Stimulated activated CD4-positive, alpha-beta T cell treated with anti-CD3 and anti-CD28 coated beads, Interleukin-15, amount 100 ng/mL, for 1 hour (primary cell): ENCODE measurements at places on chromosomes 16 and 17.

GRCh38 chr17:80766290-80766855 lies 221.7 kb downstream of the RPTOR start:
- no peak for DNase-seq

DNA sequence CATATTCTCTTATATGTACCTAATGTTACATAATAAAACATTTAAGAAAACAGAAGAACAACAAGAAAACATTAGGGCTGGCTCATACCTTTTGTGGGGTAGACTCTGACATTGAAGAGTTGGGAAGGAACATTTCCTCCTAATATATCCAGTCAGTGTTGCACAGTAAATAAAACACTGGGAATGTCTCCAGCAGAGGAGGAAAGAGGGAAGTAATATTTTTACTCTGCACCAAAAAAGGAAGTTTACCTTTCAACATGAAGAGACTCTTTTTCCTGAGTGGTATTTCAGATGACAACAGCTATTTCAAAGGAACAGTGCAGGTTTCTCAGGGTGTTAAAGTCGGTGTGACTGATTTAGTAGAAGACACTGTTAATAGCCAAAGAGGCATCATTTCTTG lies 31.9 kb downstream of the EPN2 start:
- DNase-seq = no peak

- peak; percentile 29 for DNase-seq
Observed at GRCh38 chr17:46942441-46943217, 19.7 kb downstream of the GOSR2 start.

DNA sequence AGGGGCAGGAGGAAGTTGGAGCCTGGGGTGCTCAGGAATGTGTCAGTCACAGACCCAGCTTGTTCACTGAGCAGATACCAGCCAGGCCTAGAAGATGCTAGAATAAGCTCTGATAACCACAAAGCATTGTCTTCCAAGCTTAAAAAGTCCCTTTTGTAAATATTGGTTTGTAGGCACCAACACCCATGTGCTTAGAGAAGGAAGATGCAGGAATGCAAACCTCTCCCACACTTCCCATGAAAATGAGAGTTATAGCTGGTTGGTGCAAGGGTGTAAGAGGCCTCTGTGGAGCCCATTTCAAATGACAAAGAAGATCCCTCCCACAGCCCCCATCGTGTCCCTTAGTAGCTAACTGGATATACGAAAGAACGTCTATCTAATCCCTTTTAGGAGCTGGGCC lies 210.3 kb downstream of the C16orf78 start:
- DNase-seq = no peak

DNA sequence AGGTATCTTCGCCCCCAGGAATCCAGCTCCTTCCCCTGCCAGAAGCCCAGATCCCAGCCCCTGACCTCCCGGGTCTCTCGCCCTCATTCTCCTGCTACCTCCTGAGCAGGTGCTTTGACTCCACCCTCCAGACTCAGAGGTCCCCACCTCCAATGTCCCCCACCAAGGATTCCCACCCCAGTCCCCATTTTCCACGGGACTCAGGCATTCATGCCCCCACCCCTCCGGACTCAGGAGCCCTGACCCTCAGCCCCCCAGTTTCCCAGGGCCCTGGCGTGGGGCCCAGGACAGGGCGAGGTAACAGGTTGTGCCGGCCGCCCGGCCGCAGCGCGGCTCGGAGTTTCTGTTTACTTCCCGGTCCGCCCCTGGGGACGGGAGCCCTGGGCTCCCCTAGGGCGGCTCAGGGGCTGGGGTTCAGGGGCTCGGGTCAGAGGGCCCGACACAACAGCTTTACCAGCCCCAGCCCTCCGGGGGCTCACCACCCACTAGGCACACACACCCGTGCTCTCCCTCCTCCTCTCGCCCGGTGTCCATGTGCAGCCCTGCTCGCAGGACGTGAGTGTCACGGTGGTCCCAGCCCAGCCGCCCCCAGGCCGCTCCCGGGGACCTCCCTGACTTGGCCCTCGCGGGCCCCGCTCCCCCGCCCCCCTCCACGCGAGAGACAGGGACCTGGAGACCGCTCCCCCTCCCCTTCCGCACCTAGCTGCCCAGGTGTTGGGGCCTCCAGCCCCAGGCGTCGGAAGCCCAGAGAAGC lies 595 bp downstream of the BICDL2 start:
- no peak for DNase-seq

- no peak for DNase-seq
Observed at GRCh38 chr16:84565669-84566495, 52.0 kb downstream of the COTL1 start.

DNA sequence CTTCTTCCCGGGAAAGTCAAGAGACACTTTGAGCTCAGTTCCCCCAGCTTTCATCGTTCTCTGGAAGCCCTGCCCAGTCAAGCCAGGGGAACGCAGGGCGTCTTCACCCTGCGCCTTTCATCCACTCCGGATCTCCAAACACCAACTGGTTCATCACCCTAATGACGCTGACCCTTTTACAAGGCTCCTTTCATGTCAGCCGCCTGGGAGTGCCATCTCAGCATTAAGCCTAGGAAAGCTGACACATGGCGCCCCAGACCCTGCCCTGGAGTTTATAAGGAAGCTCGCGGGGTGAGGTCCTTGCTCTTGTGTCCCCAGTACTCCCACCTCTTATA lies 594 bp upstream of the DNAJC7 start:
- no peak for DNase-seq

GRCh38 chr17:77460514-77461046 lies 319.8 kb downstream of the SEC14L1 start:
- no peak for DNase-seq

DNA sequence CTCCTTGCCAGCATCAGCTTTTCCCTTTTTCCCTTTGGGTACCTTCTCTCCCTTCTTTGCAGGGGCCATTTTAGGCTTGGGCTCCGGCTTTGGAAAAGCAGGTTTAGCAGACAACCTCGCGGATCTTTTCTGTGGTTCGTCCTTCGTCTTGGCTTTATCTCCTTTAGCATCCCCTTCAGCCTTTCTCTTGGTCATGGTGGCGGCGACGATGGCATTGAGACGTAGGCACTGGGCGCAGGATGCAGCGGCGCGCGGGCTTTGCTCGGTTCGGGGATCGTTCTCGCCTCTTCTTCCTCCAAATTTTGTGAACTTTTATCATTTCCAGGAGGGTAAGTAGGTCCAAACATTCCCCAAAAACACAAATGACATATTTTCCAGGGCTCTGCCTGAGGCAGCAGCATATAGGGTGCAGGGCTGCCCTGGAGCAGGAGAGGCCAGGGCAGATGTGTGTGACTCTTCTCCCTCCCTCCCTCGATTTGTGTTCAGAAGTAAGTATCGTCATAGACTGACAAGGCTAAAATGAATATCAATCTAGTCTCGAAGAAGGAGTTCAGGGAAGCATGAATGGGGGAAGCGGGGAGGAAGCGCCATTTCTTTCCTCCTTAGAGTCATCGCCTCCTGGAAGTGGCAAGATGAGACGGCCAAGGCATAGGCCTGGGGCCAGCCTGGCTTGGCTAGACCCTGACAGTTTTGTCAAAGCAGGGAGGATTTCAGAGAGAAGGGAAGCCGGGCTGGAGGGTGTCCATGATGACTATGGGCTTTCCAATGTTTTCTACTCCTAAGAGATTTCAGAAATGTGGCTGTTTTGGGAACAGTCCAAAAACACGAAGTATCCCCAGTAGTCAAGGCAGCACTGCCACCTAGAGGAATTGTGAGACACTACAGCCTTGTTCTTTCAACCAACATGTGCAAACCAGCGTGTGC lies 13.2 kb downstream of the CHCT1 start:
- DNase-seq = peak; percentile 11

DNA sequence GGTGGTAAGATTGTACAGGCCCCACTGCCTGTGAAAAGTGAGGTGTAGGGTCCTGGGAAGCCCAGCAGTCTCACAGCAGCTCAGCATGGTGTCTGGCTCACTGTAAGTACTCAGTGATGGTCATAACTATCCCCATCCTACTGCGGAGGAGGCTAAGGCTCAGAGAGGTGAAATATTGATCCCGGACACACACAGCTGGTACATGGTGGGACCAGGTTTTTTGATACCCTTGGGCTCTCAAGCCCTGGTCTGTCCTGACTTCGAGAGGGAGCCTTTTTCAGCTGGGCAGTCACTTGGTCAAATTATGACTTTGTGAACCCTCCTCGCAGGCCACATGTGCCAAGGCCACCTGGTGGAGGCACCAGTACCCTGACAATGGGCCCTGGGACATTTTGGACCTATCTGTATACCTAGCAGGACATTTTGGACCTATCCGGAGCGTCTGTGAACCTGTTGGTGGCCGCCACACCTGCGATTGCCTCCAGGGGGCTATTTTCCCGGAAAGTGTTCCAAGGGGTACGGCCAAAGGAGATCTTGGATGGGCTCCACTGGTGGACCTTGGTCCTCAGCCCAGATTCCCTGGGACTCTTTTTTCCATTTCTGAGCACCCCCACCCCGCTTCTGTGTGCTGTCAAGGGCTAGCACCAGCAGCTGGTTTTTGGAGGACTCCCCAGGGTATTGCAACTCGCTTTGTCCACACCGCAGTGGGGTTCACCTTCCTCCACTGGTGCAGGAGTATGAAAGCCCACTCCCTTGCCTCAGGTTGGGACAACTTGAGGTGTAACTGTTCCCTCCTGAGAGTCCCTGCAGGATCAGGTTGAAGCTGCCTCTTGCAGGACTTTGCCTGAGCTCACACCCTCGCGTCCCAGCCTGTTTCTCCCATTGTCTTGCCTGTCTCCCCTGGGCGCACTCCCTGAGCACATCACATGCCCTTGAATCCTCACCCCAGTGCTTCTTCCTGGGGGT lies 83.6 kb upstream of the NKD1 start:
- DNase-seq = no peak

GRCh38 chr17:58267347-58268324 lies 13.1 kb downstream of the MPO start:
- DNase-seq = no peak

DNA sequence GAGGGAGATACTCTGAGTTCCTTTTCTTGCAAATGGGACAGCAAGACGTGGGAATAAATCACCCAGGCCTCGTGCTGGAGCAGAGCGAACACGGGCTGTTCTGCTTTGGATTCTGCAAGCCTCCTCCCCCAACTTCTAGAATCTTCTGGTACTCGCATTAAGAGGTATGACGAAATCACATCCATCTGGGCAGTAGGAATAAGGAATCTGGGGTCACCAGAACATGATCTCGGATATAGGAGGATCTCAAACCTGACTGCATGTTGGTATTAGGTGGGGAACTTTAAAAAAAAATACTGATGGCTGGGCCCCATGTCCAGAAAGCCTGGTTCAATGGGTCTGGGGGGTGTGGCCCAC lies 49.8 kb upstream of the USP7 start:
- no peak for DNase-seq

GRCh38 chr17:28950752-28951427 lies 428 bp downstream of the PHF12 start:
- no peak for DNase-seq

DNA sequence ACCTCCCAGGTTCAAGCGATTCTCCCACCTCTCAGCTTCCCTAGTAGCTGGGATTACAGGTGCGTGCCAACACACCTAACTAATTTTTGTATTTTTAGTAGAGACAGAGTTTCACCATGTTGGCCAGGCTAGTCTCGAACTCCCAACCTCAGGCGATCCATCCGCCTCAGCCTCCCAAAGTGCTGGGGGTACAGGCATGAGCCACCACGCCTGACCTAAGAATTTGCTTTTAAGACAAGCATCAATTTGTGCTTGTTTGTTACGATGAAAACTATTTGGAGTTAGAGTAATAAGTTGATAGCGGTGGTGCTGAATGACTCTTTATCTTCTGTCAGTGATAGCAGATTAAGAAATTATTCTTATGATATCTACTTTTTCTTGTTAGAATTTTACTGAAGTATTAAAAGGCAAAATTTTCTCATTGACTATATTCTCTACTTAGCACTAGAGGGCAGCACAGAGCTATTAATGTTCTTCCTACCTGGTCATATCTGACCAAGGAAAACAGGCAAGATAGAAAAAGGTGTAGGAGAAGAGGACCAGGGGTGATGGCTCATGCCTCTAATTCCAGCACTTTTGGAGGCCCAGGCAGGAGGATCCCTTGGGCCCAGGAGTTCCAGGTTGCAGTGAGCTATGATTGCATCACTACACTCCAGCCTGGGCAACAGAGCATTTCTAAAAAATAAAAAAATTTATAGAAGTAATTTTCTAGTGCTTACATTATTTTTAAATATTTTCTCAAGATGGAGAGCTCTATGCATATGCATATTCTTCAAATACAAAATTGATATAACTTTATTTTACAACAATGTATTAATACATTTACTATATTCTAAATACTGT lies 24.5 kb downstream of the STXBP4 start:
- no peak for DNase-seq

DNA sequence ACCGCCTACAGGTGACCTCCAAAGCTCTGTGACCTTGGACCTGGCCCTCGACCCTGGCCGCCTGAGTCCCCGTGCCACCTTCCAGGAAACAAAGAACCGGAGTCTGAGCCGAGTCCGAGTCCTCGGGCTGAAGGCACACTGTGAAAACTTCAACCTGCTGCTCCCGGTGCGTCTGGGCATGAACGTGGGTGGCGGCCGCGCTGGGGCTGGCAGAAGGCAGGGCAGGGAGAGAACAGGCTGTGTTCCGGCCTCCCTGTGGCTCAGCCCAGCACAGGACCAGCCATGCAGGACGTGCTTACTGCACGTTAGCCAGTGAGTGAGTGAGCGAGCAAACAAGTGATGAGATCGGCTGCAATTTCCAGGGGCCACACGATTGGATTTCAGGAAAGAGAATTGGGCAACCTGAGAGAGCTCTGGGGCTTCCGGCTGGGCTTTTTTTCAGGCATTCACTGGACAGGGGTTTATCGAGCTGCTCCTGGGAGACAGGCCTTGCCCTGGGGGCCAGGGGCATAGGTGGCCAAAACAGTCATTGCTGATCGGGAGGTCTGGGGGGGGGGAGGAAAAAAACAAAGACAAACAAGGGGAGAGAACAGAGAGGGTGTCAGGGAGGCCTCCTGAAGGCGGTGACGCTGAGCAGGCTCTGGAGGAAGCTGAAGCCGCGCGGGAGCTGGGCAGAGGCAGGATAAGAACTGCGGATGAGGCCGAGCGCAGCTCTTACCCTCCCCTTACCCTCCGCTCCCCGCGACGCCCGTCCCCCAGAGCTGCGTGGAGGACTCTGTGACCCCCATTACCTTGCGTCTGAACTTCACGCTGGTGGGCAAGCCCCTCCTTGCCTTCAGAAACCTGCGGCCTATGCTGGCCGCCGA lies 16.9 kb downstream of the ITGAX start:
- DNase-seq = no peak

- DNase-seq = no peak
Observed at GRCh38 chr17:51692917-51693316, 432.6 kb downstream of the UTP18 start.

- no peak for DNase-seq
Observed at GRCh38 chr16:23739516-23739915, 15.3 kb upstream of the CHP2 start.

DNA sequence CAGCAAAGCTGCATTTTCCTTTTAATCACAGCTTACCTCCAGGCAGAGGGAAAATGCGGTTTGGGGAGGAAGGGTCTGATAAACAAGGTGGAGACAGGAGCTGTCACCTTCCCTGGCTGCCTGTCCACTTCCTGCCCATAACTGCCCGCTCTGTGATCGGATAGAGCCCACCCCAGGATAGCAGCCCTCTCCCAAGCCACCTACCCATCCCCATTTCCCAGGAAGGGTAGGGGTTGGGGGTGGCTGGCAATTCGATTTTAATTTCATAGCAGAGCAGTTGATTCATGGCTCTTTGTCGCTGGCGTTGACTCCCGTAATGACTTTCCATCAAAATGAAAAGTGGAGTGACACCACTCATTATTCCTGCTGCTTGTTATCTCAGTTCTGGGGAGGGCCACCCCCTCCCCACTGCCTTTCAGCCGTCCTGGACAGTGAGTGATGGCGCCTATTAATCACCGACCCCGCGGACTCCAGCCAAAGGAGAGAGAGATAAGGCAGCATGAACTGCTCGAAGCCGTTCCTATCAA lies 11.2 kb downstream of the CDK5RAP3 start:
- DNase-seq = no peak

- no peak for DNase-seq
Observed at GRCh38 chr17:18176176-18176575, 7.5 kb upstream of the ALKBH5 start.
